ENCODE measurements at places on chromosomes 4 and X. TPM values are rescaled to one million over a fixed set of nuclear protein-coding genes. Genes with fewer than 3 reads are reported as not detected.

TSPAN7 gene
- 56.7 TPM for polyA plus RNA-seq

DNA sequence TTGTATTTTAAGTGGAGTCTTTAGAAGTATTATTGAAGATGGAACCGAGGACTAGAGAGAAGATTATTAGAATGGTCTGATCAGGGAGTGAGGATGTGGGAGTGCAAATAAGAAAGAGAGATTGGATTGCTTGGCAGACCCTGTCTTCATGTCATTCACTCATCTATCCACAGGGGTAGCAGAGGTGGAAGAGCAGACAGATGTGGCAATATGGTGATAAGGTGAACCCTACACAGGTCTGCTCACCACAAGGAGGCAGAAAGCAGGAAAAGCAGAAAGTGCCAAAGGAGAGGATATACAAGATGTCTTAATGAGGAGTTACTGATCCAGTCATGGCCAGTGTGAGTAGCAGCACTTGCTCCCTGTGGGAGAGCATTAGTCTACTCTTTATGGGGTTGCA is 129.4 kb downstream of the MAGEE2 start:
- no peak for DNase-seq

- no peak for DNase-seq
Measured at GRCh38 chr4:186767794-186768193, 44.1 kb upstream of the FAT1 start.

- DNase-seq: no peak
Measured at GRCh38 chr4:186095406-186095805, 9.1 kb upstream of the FAM149A start.

DNA sequence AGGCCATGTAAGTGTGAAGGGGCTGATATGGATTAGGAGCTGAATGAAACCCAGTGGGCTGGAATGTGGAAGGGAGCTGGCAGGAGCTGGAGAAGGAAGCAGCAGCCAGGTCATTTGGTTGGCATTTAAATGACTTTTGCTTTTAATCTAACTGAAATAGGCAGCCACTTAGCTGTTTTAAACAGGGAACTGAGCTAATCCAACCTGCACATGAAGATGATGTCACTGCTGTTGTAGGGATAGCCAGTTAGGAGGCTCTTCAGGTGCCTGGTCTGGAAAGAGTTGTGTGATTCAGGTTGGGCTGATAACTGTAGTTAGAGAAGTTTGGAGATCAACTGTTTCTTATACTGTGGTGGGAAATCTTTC is 122.4 kb downstream of the PALLD start:
- DNase-seq: no peak

DNA sequence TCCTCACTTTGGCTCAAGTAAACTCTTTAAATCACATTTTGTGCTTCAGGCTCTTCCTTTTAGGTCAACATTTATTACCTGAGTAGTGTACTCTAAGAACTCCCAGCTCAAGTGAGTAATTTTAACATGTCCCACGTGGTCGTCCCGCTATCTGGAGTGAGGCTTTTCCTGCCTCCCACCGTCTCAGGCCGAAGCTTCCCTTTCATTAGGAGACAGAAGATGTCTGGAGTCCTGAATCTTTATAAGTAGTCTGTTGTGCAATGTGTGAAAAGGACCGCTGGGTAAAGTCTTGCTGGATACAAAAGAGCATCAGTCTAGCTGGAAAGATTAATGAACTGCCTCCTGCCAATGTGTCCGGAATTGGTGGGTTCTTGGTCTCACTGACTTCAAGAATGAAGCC is 117.7 kb upstream of the NEIL3 start:
- no peak for DNase-seq

PRMT9 gene
- 22.9 TPM for polyA plus RNA-seq

- no peak for DNase-seq
Measured at GRCh38 chr4:171891038-171891437, 77.8 kb downstream of the GALNTL6 start.

DMRTC1 gene
- polyA plus RNA-seq: 0.62 TPM

- DNase-seq: no peak
Measured at GRCh38 chr4:183071222-183071621, 27.8 kb upstream of the WWC2 start.

RNF150 gene
- 25.3 TPM for polyA plus RNA-seq

GRCh38 chrX:121221322-121221977 is 174.0 kb downstream of the GLUD2 start:
- no peak for DNase-seq

LONRF3 gene
- 1.0 TPM for polyA plus RNA-seq

GRCh38 chr4:125994024-125994423 is 679.3 kb downstream of the FAT4 start:
- DNase-seq: no peak

Measured in left renal cortex interstitium (tissue), 4 donors.